ENCODE measurements at places on chromosomes 5 and 9. TPM values are rescaled to one million over a fixed set of nuclear protein-coding genes. Genes with fewer than 3 reads are reported as not detected.

GRCh38 chr9:135607401-135608293 lies 31.7 kb downstream of the GLT6D1 start:
- no peak for DNase-seq

DNA sequence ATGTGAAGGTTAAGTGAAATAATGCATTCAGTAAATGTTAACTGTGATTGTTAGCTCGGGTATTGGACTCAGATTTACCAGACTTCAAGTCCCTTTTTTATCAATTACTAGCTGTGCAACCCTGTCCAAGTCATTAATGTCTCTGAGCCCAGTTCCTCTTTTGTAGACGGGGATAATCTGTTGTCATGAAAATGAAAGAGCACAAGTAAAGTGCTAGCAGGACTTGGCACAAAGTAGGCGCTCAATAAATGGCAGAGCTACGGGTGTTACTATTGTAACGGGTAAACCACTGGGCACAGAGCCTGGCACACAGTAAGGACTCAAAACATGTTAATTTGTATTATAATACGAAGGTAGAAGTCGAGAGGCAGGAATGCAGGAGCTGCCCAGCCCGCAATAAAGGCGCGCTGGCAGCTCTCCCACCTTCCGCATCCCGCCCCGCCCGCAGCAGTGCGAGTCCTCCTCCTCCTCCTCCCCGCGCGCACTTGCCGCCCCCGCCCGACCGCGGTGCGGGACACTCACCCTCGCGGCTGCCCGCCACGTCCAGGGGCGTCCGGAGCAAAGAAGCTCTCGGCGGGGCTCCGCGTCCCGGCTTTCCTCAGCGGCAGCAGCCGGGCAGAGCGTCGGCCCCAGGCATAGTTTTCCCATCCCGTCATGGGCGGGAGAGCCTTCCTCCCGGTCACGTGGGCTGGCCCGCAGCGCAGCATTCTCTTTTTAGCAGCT lies at the start of gene C1QTNF2:
C1QTNF2 (minus strand) TSS at position 637 of the 723 bp plus-strand sequence. CDS start 15,615 bp downstream, outside the sequence.
- peak; percentile 78 for DNase-seq

- DNase-seq, result no peak
Observed at GRCh38 chr5:172185096-172185461, 2.9 kb downstream of the STK10 start.

GRCh38 chr9:95189251-95190098 lies 128.0 kb downstream of the FANCC start:
- no peak for DNase-seq

DNA sequence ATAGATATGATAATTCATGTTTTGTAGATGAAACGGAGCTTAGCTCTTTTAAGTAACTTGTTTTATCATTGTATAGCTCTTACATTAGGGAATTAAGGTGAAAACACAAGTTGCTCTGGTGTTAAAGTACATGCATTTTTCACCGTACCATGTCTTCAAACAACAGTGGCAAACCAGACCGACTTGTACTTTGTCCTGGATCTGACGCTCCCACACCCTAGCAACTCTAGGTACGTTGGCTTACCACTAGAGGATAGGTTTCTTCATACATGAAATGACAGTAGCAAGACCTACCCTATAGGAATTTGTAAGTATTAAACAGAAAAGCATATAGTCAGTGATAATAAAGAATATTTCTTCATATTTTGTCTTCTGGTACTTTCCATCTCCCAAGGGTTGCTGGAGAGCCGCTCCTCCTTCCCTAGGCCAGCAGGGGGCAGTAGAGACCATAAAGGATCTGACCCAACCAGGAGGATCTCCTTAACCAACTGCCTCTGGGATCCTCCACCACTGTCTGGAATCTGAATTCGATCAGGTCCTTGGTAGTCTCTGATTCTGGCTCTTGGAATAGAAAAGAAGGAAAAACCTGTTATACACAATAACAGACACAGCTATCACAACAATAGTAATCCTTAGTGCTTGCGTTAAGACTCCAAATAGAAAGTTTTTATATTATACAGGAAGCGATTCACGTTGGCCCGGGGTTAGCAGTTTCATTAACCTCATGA lies 136.7 kb downstream of the CAVIN4 start:
- DNase-seq, result peak; percentile 83

The OTULINL gene
- total RNA-seq, result 4.9 TPM

DNA sequence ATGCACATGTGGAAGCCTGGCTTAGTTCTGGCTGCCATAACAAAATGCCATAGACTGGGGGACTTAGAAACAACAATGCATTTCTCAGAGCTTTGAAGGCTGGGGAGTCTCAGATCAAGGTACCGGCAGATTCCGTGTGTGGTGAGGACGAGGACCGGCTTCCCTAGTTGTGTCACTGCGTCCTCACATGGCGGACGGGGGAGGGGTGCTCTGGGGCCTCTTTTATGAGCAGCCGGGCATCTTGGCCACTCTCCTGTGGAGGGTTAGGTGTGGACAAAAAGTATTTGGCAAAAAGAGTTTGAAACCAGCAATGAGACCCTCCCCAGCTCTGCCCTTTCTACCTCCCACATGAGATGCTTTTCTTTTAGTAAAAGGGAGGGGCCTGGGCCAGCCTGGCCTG lies 118.5 kb upstream of the LPCAT1 start:
- no peak for DNase-seq

The SLC1A1 gene
- 12.5 TPM for total RNA-seq

- DNase-seq, result no peak
Observed at GRCh38 chr5:167514461-167514860, 777.0 kb upstream of the WWC1 start.

- DNase-seq, result peak; percentile 28
Observed at GRCh38 chr9:73411494-73411893, 259.8 kb downstream of the ANXA1 start.

DNA sequence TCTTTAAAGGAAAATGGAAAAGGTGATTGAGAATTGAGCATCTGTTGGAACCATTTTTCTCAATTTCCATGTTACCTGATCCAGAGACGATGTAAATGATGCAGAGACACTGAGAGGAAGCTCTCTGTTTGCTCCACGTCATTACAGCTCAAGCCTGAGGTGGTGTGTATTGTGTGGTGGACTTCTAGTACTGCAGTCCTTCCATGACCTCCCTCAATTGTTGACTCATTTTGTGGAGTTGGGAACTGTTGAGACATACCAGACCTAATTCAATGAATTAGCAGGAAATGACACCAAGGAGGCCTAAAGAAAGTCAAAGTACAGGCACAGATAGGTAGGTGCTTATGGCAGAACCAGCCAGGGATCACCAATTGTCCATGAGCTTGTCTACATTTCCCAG lies 15.6 kb upstream of the LVRN start:
- no peak for DNase-seq

The CLINT1 gene
- 58.4 TPM for total RNA-seq

The CCDC187 gene
- total RNA-seq, result 0.09 TPM

GRCh38 chr9:88460587-88461332 lies 72.5 kb downstream of the SPIN1 start:
- DNase-seq, result peak; percentile 79

The BARHL1 gene
- 3.1 TPM for total RNA-seq

The TMEM174 gene
- total RNA-seq, result not detected

DNA sequence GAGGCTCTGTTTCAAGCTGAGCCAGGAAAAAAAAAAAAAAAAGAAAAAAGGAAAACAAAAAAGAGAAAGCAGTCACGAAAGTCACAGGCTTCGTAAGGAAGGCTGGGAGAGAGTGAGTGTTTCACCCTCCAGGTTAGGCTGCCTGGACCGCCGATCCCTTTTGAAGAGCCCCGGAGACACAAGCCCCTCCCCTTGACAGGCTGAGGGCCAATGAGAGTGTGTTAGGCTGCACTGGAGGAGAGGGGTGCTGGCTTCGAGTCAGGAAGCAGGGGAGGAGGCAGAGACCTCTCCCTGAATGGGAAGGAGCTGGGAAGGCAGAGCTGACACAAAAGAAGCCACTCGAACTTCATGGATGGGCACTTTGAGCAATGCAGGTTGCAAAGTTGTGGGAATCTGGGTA lies at the start of gene NMUR2:
NMUR2 (minus strand) TSS at position 135 of the 400 bp plus-strand sequence. CDS start 166 bp downstream, outside the sequence.
- DNase-seq, result peak; percentile 71

- no peak for DNase-seq
Observed at GRCh38 chr9:126389992-126390391, 63.4 kb downstream of the MVB12B start.

DNA sequence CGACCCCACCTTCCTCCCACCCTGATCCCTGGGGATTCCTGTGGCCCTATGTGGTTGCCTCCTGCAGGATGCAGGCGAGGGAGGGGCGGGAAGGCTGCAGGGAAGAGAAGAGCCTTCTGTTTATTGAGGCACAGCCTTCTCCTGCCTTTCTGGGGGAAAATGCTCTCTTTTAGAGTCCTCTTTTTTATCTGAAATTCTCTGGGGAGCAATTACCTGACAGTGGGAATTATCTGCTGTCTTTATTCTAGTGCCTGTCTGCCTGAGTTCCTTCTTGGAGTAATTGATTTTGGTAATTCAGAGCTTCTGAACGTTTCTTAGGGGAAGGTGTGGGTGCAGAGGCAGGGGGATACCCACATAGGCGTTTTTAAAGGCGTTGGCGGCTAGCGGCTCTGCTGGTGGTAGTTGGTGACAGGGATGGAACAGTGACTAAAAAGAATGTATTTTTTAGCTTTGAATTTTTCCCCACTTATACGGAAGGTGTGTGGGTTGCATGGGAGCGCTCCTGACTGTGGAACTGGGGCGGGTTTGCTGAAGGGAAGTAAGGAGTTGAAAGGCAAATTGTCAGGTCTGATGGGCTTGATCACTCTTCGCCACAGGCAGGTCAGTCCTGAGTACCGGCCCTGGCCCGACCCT lies 35.2 kb upstream of the DAB2IP start:
- DNase-seq, result no peak

GRCh38 chr5:153827397-153827796 lies 211.3 kb downstream of the FAM114A2 start:
- peak; percentile 52 for DNase-seq

Data from neural progenitor cell (in vitro differentiated cells).